ENCODE measurements at places on chromosomes 16 and 17.
A peak's percentile ranks its signal among the peaks of the same experiment; 100 is the strongest.

GRCh38 chr17:49180998-49181635 lies 29.3 kb downstream of the GNGT2 start:
- DNase-seq = no peak

DNA sequence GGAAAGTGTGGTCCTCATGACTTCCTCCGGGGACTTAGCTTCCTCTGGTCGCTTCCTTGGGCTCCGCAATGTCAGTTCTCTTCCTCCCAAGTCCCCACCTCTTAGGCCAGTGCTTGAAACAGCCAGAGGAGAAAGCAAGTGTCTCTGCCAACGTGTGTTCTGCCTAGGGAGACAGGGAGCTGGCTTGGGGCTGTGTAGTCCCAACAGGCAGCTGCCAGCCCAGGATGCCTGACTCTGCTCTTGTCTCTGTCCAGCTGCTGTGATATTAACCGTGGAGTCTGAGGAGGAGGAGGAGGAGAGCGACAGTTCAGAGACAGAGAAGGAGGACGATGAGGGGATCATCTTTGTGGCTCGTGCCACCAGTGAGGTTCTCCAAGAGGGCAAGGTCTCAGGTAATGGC lies 13.5 kb upstream of the PLEKHG4 start:
- DNase-seq = no peak

DNA sequence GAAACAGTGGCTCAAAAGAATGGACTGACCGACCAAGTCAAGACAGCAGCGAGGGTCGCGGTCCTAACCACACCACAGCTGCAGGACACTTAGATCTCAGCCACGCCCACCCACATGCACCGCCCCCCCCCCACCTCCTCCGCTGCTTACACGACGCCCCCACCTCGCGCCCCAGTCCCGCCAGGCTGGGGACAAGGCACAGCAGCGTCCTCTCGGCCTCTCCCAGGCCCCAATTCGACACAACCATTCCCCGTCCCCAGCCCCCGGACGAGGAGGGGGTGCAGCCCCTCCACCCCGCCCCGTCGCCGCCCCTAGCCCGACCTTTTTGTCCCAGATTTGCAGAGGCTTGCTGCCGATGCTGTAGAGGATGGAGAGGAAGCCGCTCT lies 477 bp downstream of the CFAP20 start:
- no peak for DNase-seq

DNA sequence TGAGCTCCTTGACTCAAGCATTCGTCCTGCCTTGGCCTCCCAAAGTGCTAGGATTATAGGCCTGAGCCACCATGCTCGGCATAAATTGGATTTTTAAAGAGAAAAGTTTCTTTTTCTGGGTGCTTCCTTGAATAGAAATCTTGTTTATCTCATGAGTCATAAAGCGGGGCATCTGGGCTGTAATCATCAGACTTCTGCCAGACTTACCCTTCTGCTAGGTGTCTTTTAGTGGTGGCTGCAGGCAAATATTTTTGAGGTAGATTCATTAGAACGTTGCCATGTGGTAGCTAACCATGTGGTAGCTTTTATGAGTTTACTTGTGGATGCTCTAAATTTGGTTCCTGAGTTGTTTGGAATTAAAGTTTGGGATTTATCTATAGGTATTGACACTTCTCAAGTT lies 13.4 kb downstream of the PGS1 start:
- no peak for DNase-seq

DNA sequence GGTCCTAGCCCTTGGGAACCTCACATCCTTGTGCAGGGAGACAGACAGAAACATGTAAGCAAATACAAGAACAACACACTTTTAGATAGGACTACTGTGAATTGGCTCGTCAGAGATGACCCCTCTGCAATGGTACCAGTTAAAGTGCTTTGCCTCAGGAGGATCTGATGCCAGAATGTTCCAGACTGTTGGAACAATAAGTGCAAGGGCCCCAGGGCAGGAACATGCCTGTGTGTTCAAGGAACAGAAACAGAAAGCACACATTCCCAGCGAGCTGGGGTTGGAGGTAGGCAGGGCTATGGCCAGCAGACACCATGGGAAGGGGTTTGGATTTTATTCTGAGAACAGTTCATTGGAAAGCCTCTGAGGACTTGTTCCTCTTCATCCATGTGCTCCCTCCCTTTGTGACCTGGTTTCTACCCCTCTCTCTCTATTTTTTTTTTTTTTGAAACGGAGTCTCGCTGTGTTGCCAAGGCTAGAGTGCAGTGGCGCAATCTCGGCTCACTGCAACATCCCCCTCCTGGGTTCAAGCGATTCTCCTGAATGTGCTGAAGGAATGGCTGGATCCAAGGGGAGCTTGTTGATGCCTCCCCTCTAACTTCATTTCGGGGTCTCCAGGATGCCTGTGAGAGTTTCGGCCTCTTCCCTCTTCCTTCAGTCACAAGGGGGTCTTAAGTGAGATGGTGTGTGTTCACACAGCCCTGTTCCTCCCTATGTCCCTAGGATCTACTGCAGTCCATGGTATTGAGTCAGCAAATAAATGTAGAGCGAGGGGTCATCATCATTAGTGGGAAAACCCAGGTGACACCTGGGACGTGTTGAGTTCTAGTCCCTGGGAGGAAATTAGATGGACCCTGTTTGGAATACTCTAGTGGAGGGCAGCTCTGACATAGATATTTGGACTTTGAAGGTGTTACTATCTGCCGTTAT lies 6.4 kb downstream of the STAT5A start:
- DNase-seq = no peak

DNA sequence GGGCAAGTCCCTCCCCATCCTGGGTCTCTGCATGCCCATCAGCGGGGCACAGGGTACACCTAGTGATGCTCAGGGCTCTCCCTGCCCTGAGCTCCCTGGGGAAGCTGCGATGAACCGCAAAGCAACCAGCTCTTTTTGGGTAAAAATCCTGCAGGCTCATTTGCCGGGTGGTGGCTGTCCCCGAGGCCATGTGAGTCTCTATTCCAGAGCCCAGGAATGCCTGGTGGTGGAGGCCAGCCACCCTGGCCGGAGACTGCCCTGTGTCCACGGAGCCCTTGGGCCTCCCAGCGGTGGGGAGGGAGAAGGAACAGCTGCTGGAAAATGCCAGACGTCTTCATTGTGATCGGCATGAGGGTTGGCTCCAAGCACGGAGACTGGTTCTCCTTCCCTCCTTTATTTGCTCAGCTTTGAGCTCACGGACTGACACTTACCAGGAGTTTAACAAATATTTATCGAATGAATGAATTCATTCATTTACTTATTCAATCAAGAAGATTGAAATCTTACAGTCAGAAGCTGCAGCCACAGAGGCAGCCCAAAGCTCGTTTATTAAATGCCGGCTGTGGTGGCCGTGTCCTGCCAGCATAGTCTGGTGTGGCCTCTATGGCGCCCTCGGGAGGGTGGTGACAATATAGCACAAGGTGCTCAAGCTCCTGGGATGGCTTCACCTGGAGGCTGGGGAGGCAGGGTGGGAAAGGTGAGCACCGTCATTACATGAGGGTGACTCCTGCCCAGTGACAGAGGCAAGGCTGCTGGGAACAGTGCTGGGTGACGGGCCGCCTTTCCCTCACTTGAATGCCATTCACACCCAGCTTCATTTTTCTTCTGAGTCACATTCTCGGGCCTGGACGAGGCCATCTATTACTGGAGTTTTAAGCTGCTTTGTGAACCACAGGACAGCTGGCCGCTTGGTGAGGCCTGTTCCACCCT lies 31.1 kb upstream of the JPH3 start:
- peak; percentile 64 for DNase-seq

Data from mucosa of descending colon (tissue), 3 donors.